ENCODE measurements at places on chromosomes 3 and 15.

- DNase-seq, result peak; percentile 82
Observed at GRCh38 chr3:50192689-50193141, 1.3 kb downstream of the GNAT1 start.

DNA sequence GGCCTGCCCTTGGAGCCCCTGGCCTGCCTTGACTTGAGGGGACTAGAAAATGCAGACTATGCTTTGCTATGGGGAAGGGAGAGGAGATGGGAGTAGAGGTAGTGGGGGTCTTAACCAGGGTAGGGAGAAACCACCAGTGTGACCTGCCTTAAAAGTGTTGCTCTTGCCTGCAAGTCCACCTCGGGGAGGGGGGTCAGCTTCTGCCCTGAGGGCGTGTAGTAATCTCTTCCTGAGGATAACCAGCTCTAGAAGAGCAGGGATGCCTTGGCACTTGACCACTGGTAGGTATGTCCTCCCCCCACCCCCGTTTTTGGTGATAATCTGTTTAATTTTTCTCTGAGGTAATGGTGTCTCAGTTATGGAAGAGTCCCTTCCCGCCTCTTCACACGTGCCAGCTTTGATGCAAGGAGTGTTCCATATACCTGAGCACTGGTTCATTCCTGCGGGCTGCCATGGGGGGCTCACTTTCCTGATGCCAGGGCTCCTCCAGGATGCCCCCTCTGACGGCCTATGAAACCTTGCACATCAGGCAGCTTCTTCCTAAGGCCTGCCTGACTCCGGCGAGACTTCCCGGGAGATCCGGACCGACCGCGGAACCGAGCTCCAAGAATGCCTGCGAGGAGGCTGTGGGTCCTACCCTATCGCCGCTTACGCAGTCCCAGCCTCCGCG lies 780 bp upstream of the P4HTM start:
- DNase-seq, result no peak

DNA sequence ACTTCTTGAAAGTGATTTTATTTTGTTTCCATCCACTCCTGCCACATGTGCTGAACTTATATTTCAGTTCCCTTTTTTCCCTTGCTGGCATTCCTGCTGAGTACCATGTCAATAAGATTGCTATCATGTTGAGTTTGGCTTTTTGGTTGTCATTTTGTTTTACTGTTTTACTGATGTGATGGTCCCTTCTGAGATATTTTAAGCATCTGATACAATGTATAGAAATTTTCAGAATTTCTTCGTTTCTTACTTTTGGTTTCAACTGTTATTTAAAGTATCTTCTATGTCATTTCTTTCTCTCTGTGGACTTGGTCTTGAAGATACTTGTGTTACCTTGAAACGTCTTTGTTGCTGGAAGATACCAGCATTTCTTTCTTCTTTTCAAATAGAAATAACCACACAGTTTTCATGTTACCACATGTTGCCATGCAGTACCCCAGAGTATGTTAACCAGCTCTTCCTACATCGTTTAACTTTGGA lies 14.1 kb downstream of the SIDT1 start:
- no peak for DNase-seq

GRCh38 chr3:143951351-143951971 lies 20.2 kb upstream of the DIPK2A start:
- DNase-seq, result no peak

DNA sequence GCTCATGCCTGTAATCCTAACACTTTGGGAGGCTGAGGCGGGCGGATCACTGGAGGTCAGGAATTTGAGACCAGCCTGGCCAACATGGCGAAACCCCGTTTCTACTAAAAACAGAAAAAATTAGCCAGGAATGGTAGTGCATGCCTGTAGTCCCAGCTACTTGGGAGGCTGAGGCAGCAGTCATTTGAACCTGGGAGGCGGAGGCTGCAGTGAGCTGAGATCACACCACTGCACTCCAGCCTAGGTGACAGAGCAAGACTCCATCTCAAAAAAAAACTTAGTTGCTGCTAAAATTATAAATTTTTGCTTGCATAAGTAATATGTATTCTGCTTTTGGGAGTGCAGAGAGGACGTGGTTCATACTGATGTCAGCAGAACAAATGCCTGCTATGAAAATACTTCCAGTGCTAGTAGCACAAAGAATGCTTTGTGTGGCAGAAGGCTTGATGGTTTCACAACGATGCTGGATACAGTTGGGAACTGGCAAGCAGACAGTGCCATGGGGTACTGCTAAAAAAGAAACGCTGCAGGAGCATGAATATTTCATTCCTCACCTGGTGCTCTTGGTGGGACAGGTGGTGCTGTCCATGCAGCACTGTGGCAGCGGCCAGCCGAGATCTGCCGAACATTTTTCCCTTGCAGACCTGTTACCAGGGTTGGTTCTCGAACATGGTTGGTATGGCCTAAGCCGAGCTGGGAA lies 31.1 kb downstream of the FBXL22 start:
- no peak for DNase-seq

GRCh38 chr3:9100513-9100894 lies 137.2 kb upstream of the RAD18 start:
- no peak for DNase-seq

- no peak for DNase-seq
Observed at GRCh38 chr3:29153811-29154210, 127.1 kb upstream of the RBMS3 start.

GRCh38 chr3:126130081-126130855 lies 46.3 kb upstream of the SLC41A3 start:
- peak; percentile 11 for DNase-seq

DNA sequence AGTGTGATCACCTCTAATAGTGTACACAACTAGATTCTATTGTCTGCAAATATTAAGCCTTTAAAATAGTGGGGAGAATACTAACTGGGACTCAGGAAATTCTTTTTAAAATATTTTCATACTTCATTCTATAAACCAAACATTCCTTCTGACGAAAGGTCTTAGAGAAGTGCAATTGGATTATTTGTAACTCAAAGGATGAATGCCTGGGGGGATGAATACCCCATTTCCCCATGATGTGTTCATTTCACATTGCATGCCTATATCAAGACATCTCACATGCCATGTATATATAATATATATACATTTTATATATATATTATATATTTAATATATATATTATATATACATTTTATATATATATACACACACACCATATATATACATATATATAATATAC lies 189.9 kb downstream of the VGLL3 start:
- no peak for DNase-seq

- DNase-seq, result no peak
Observed at GRCh38 chr3:63900459-63900858, 11.7 kb downstream of the SCAANT1 start.

GRCh38 chr15:64095431-64095794 lies 369 bp upstream of the SNX1 start:
- DNase-seq, result no peak

- no peak for DNase-seq
Observed at GRCh38 chr15:68808091-68808490, 12.6 kb downstream of the ANP32A start.

DNA sequence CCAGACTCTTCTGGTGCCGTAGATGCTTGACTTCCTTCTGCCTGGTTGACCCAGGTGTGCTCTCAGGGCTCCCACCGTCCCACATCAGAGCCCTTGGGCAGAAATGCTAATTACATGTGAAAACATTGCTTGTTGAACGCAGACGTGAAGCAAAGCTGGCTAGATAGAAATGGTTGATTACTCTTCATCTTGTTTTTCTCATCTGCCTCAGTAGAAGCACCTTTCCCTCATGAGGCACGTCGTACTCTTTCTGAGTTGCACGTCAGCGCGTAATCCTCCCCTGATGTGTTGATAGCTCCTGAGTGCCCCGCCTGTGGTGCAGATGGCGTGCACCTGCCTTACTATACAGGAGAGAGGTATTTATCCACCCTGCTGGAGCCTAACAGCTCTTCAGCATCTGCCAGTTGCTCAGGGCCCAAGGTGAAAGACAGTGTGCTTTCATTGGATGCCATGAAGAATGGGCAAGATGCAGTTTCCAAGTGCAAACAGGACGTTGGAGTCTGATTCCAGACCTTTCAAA lies 18.1 kb downstream of the MAP6D1 start:
- DNase-seq, result no peak

GRCh38 chr15:83300826-83301225 lies 16.4 kb upstream of the BNC1 start:
- no peak for DNase-seq

- DNase-seq, result peak; percentile 91
Observed at GRCh38 chr3:35664460-35664919, 25.2 kb downstream of the ARPP21 start.

- DNase-seq, result no peak
Observed at GRCh38 chr3:54631516-54632325, 296.1 kb downstream of the LRTM1 start.

GRCh38 chr3:9782770-9783169 lies 9.5 kb downstream of the TADA3 start:
- DNase-seq, result no peak

DNA sequence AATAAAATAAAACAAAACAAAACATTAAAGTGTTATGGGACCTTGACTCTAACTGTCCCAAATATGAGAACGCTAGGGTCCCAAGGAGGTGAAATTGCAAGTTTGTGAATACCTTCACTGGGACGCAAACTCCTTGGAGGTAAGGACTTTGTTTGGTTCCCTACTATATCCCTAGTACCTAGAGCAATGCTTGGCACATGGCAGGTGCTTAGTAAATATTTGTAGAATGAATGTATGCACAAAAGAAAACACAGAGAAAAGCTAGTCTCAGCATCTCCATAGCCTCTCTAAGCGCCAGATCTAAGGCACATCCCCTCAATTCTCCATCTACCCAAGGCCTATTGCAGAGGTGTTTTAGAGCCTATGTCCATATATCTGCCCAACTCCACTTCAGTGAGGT lies 30.5 kb downstream of the GPR176 start:
- DNase-seq, result no peak

DNA sequence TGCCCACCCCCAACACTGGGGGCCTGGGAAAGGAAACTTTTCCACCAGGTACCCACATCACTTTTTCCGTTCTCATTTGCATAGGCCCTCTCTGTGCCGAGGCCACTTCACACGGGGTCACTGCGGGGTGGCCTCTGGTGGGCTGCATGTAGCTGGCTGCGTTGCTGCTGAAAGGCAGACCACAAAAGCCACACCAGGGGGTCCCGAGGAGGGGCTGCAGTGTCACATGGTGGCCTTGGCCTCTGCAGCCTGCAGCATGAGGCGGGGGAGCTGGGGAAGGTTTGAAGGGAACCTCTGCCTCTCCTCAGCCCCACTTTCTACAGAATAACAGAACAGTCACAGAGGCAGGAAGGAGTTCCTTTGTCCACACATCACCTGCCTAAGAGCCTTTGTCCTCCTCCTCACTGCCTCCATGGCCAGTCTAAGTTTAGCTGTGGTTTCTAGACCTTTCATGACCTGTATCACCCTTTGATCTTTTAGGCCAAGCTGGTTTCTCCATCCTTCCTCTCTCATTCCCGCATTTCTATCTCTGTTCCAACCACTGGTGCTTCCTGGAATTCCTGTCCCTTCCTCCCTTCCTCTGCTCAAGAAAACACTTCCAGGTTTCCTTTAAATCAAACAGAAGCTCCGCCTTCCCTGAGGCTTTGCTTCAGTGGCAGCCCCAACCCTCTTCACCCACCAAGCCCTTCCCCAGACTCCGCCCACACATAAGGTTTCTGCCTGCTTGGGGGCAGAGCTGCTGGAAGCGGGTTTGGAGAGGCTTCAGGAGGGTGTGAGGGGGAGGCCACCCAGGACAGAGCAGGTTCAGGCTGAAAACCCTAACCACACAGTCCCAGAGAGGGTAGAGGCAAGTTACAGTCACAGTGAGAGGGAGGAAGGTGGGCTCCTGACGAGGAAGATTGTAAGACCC lies 150.7 kb upstream of the TLE3 start:
- DNase-seq, result no peak

- no peak for DNase-seq
Observed at GRCh38 chr3:33145901-33146580, 32.2 kb downstream of the CRTAP start.

GRCh38 chr15:61831505-61831921 lies 228.7 kb downstream of the VPS13C start:
- DNase-seq, result no peak

DNA sequence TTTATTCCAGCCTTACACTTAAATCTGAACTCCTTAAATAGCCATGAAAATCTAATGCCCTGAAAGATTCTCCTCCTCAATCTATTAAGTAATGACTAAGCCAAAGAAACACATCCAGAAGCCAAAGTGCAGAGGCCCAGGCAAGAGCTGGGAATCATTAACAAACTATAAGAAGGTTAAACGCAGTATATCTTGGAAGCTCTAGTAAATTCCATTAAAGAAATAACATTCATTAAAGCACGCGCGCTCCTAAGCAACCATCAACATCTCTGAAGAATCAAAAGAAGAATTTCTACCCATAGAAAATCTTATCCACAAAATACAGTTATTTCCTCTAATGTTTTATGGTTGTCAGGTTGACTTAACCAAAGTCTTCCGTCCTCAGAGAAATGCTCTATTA lies 29.5 kb downstream of the MB21D2 start:
- no peak for DNase-seq

GRCh38 chr3:59601486-59601885 lies 551.7 kb upstream of the CFAP20DC start:
- no peak for DNase-seq
